ENCODE measurements at places on chromosomes 13 and 19.

- DNase-seq: no peak
Measured at GRCh38 chr19:54470991-54471782, 1.9 kb downstream of the CDC42EP5 start.

DNA sequence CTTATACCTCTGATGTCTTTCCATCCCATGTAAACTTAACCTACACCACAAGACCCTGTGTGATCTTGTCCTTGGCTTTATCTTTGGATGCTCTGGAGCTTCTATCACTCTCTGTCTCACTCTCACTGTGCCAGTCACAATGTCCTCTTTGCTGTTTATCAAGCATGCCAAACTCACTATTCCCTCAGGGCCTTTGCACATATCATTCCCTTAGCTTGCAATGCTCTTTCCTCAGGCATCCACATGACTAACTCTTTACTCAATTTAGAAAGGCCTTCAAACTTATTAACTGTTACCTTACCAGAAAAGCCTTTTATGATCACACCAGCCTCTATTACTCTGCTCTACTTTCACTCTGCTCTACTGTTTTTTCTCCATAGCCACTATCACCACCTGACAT lies 354.1 kb downstream of the RFC3 start:
- no peak for DNase-seq

DNA sequence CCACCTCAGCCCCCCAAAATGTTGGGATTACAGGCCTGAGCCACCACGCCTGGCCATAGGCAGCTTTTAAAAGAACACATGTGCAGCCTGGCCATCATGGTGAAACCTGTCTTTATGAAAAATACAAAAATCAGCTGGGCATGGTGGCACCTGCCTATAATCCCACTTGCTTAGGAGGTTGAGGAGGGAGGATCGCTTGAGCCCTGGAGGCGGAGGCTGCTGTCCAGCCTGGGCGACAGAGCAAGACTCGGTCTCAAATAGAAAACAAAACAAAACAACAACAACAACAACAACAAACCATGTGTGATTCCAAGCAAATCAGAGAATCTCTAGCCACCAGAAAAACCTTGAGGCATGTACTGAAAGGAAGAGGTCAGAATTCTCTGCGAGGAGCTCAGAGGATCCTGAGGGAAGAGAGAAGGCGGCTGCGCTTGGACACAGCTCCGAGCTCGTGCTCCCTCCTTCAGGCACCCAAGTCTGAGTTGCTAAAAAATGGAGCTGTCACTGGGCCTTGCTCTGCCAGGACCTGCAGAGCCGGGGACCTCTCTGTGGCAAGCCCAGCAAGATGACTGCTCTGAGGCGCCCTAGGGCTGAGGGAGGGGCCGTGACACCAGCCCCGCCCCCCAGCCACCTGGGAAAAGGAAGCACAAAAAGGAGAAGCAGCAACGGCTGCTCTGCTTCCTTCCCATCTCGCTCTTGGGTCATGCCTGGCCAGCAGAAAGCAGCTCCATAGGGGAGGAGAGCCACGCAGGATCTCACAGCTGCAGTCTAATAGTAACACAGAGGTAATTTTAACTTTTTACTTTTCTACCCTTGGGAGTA lies at the start of gene ARL11:
ARL11 (plus strand) TSS at position 677 of the 822 bp plus-strand sequence. CDS start 1,941 bp downstream, outside the sequence.
- DNase-seq: peak; percentile 70

DNA sequence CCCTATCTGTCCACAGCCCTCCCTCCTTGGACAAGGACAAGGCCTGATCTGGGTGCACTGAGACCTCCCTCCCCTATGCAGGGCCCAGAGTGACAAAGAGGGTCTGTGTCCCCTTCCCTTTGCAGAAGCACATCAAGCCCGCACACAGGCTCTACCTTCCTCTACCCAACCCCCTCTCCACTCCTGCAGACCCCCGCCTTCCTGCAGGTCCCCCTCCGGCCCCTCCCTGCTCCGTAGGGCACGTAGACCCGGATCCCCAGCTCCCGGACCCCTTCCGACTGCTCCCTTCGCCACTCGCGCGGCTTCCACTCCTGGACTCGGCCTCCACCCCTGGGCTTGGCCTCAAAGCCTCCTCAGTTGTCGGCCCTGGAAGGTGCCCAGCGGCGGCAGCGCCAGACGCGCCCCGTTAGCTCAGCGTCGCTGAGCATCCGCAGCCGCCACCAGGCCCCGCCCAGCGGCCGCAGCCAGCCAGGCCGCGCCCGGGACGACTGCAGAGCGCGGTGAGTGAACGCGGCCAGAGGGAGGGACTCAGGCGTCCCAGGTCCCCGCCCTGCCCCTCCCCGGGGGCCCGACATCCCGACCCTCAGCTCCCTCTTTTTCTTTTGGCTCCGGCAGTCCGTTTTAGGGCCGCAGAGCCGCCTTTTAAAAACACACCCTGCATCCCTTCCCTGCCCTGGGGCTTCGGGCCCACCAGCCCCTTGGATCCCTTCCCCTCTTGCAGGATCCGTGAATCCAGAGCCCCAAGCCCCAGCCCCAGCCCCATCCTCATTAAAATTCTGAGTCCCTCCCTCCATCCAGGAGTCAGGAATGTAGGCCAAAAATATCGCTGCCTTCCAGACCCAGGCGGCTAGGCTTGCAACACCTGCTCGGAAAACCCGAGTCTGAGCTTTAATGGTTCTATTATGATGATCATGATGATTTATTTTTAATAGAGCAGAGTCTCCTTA lies 1.5 kb upstream of the MYADM start:
- DNase-seq: peak; percentile 76

DNA sequence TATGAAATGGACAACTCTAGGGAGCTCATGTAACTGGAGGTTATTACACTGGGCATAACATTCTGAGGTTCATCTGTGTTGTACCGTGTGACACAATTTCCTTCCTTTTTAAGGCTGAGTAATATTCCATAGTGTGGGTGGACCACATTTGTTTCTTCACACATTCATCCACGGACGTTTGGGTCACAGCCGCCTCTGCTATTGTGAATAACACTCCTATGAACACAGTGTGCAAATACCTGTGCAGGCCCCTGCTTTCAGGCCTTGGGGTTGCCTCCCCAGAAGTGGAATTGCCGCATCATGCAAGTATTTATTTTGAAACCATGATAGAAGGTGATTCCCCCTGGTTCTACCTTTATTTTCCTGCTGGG lies 63.4 kb upstream of the MCF2L start:
- DNase-seq: no peak

Data from activated CD8-positive, alpha-beta T cell treated with anti-CD3 and anti-CD28 coated beads, Interleukin-2, amount 10 ng/mL, durations not matched to agents 7 days and 5 days (primary cell).